B cell (primary cell): ENCODE measurements at places on chromosomes 16 and 17. TPM values are rescaled to one million over a fixed set of nuclear protein-coding genes. Genes with fewer than 3 reads are reported as not detected.

The NFE2L1 gene
- polyA plus RNA-seq: 20.4 and 25.2 TPM in 2 replicates

DNA sequence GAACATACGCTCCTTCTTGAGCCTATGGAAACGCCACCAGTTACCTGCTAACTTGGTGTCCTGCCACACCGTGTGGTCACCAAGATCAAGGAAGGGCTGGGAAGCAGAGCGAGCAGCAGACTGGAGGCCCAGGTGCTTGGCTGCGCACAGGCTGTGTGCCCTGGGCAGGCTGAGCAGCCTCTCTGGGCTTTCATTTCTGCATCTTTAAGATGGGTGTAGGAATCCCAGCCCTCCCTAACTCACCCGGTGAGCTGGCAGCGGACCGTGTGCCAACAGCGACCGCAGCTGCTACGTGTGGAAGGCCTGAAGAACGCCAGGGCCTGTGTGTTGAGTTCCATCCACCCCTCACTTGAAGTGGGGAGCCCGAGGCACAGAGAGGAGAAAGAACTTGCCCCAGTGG is 80.0 kb downstream of the IRF8 start:
- DNase-seq: no peak

The CCDC154 gene
- 14.6 and 22.9 TPM in 2 replicates for polyA plus RNA-seq

The SMPD3 gene
- 1.8 and 2.8 TPM in 2 replicates for polyA plus RNA-seq

GRCh38 chr17:3256575-3256974 is 41.6 kb downstream of the OR3A1 start:
- no peak for DNase-seq

GRCh38 chr16:84822990-84823389 is 3.2 kb downstream of the CRISPLD2 start:
- DNase-seq: no peak

DNA sequence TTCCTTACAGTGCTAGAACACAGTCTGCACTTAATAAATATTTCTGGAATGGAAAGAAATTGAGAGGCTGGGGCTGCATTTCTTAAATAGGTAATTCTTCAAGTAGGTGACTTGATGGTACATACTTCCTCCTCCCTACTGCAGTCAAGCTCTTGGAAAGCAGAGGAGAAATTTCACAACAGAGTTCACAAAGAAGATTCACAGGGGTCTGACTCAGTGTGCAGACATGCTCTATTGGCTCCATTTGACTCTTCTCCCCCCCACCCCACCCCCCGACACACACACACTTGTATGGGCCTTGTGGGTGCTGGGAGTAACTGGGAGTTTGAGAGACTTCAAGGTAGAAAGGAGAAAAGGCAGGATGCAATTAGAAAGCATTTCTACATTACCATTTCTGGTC is 6.2 kb upstream of the MYOCD start:
- DNase-seq: no peak

The CA7 gene
- not detected in 2 replicates for polyA plus RNA-seq

The ABCA10 gene
- 0.55 and 0.69 TPM in 2 replicates for polyA plus RNA-seq

GRCh38 chr16:68166264-68166663 is 69.7 kb downstream of the ESRP2 start:
- DNase-seq: no peak

The CRISPLD2 gene
- 0.37 and 0.50 TPM in 2 replicates for polyA plus RNA-seq

DNA sequence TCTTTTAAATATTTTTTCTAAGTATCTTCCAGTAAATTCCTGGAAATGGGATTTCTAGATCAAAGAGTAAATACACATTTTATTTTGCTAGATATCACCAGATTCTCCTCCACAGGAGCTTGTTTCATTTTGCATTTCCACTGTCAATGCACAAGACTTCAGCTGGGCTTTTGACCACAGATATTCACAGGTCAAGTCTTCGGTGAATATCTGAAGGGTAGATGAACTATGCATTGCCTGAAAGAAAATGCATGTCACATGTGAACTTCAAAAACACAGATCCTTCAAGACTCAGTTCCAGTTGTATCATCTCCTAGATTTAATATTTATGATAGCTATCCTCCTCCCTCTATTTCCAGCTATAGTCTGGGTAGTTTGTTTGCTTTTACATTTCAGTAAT is 963.6 kb upstream of the GOT2 start:
- DNase-seq: no peak

GRCh38 chr16:78122774-78123315 is 23.4 kb downstream of the WWOX start:
- peak; percentile 65 for DNase-seq

GRCh38 chr17:1969712-1970111 is 55.4 kb downstream of the RTN4RL1 start:
- no peak for DNase-seq

The KIF18B gene
- 0.36 and 0.48 TPM in 2 replicates for polyA plus RNA-seq

The HBQ1 gene
- polyA plus RNA-seq: not detected in 2 replicates

- no peak for DNase-seq
Measured at GRCh38 chr16:5001571-5001970, 32.2 kb downstream of the NAGPA start.

The ITGAD gene
- polyA plus RNA-seq: 0.10 and 0.19 TPM in 2 replicates

DNA sequence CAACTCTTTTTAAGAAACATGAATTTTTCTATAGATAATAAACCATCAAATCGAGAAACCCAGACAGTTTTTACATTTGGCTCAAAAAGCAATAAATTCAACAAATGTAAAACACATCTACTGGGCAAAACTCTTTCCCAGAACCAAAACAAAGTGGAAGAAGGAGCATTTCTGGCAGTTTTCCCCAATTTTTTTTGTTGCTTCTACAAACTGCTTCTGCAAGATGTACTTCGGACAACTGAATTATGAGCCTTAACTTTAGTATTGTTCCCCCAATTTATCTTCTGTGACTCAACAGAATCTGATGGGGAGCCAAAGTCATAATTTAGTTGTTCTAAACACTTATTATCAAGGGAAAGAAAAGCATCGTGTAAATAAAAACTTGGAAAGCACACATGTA is 1047.2 kb downstream of the CDH11 start:
- no peak for DNase-seq

DNA sequence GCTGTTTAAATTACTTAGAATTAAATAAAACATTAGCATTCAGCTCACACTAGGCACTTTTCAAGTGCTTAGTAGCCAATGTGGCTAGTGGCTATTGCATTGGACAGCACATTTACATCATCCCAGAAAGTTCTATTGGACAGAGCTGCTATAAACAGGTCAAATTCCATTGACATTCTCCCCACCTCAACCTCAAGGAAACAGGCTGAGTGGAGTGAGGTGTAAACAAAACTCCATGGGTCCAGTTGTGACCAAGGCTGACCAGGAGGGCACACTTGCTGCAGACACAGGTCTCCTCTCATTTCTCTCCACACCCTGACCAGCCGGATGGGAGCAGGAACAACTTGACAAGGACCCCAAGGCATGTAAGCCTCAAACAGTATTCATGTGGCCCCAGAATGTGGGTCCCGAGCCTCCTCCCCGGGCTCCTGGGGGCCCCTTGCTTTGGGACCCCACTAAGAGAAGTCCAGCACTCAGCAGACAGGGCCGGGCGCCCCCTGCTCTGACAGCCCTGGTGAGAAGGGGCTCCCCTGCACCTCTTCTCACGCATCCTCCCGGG is 488 bp downstream of the C17orf113 start:
- no peak for DNase-seq

The C16orf89 gene
- not detected in 2 replicates for polyA plus RNA-seq

DNA sequence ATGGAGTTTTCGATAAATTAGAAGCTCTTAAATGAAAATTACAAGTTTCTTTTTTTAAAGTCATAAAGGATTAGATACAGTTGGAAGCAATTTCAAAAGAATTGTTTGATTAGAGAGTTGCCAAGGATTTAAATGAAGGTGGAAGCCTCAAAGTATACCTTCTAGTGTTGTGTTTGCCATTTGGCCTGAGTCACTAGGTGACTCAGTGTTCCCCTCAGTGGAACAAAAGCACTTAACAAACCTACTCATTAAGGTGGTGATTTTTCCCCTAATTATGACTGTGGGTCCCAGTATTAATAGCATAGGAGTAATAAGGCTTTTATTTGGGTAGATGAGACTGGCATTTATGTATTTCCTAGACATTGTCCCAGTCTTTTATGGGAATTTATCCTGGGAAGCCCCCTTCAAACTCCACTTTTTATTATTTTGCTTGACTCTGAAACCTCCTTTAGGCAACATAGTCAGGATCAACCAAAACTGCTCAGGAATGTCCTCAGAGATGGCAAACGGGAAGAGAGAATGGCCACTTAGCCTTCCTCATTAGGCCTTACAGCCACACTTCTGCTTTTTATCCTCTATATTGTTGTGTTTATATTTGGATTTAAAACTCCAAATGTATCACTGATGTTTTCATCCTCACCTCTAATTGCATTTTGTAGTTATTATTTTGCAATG is 161.0 kb downstream of the FTO start:
- DNase-seq: no peak

- no peak for DNase-seq
Measured at GRCh38 chr16:12590963-12591362, 212.7 kb downstream of the CPPED1 start.

DNA sequence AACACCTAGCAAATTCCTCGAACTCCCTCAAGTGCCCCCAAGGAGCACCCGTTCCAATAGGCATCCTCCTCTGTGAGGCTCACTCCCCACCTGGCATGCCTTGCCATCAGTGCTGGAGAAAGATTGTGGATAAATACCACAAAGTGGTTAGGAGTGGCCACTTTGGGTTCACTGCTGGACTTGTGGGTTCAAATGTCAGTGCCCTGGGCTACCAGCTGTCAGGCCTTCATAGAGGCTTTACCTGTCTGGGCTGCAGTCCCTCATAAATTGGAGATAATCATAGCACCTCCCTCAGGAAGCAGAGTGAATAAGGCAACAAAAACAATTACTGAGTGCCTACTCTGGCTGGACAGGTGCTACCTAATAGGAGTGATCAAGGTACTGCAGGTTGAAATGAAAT is 1.5 kb upstream of the SYT17 start:
- DNase-seq: no peak

The ACBD4 gene
- 30.4 and 36.8 TPM in 2 replicates for polyA plus RNA-seq

- DNase-seq: no peak
Measured at GRCh38 chr16:67357561-67357960, 30.9 kb downstream of the LRRC36 start.

The TUBB3 gene
- 4.4 and 11.1 TPM in 2 replicates for polyA plus RNA-seq
